ENCODE measurements at places on chromosomes 3 and 15. TPM values are rescaled to one million over a fixed set of nuclear protein-coding genes. Genes with fewer than 3 reads are reported as not detected.

Gene RETNLB
- total RNA-seq = not detected

Gene MYO5C
- 8.6 TPM for total RNA-seq

Gene TICRR
- total RNA-seq = under 0.01 TPM

DNA sequence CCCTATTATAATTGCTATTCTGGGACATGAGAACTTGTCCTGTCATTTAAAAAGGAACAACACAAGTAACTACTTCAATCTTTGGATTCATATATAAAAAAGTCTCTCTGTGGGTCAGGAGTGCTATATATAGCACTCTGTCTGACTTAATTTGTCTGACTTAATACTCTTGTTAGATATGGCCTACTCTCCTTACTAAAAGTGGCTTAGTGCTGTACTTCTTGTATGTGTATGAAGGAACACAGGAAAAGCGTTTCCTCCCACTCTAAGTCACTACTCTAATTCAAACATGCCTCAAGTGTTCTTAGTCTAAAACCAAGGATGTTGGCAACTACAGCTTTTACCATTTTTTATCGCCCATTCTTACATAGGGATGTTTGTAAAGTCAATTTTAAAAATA lies 255.2 kb upstream of the ROBO1 start:
- H3K4me3 ChIP-seq = no peak overlapping the region
- no peak for DNase-seq
- no peaks in the 10 kb centered on the region for H3K27me3 ChIP-seq
- no peaks in the 10 kb centered on the region for H3K36me3 ChIP-seq
- no peaks in the 10 kb centered on the region for H3K4me1 ChIP-seq

DNA sequence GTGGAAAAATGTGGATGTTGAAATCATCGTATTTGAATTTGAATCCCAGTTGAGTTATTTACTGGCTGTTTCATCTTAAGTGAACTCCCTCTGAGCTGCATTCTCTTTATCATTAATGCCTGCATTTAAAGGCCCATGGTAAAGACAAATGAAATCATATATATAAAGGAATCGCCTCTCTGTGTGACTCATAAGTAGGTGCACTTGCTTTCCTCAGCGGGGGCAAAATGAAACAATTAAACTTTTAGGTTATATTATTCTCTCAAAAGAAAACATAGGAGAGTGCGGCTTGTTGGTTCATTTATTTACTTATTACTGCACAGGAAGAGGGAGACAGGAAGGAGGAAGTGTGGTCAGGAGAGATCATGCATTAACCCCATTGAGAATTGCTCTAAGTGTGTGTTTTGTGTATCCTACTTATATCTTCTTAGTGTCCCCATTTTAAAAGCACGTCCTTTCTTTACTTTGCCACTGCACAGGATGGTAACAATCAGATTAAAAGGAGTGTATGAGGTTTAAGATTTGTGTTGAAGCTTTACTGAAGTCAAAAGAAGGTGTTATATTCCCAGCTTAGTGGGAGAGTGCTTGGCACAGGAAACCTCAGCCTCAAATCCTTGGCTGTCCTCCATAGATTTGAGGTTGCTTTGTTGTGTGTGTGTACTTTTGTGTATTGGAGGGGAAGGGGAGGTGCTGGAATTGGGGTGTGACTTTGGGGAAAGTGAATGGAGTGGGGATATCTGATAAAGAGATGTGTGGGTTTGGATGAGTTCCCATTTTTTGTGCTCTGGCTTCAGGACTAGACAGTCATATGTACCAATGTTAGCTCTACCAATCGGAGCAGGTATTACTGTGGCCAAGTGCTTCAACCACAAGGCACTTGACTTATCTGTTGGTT lies 595.8 kb upstream of the NR2F2 start:
- DNase-seq = no peak
- no peaks in the 10 kb centered on the region for H3K36me3 ChIP-seq
- no peak overlapping the region for H3K27ac ChIP-seq
- no peaks in the 10 kb centered on the region for H3K27me3 ChIP-seq
- no peaks in the 10 kb centered on the region for H3K4me1 ChIP-seq
- H3K4me3 ChIP-seq = no peak overlapping the region

Gene CCDC13
- 0.42 TPM for total RNA-seq

- H3K27ac ChIP-seq = no peak overlapping the region
- no peak overlapping the region for H3K4me3 ChIP-seq
- peaks cover 2% of the 10 kb centered on the region for H3K4me1 ChIP-seq
- no peaks in the 10 kb centered on the region for H3K36me3 ChIP-seq
These were observed 80.4 kb upstream of the GCNT3 start for GRCh38 chr15:59531066-59531675.

GRCh38 chr15:26013981-26014380 lies 150.9 kb upstream of the ATP10A start:
- H3K4me3 ChIP-seq = no peak overlapping the region
- no peaks in the 10 kb centered on the region for H3K4me1 ChIP-seq
- no peak overlapping the region for H3K27ac ChIP-seq

DNA sequence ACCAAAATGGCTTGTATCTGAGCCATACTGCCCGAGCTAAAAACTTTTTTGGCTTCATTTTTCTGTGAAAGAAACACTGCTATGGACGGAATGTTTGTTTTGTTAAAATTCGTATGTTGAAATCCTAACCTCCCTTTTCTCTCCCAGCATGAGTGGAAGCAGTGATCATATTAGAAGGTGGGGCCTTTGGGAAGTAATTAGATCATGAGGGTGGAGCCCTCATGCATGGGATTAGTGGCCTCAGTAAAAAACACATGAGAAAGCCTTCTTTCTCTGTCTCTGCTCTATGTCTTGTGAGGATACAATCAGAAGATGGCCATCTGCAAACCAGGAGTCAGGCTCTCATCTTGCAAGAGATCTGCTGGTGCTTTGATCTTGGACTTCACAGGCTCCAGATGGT lies 7.4 kb upstream of the FNDC3B start:
- no peaks in the 10 kb centered on the region for H3K36me3 ChIP-seq
- H3K4me3 ChIP-seq = no peak overlapping the region
- DNase-seq = no peak
- no peaks in the 10 kb centered on the region for H3K27me3 ChIP-seq
- H3K27ac ChIP-seq = no peak overlapping the region

Gene SEMA6D
- total RNA-seq = 4.5 TPM

DNA sequence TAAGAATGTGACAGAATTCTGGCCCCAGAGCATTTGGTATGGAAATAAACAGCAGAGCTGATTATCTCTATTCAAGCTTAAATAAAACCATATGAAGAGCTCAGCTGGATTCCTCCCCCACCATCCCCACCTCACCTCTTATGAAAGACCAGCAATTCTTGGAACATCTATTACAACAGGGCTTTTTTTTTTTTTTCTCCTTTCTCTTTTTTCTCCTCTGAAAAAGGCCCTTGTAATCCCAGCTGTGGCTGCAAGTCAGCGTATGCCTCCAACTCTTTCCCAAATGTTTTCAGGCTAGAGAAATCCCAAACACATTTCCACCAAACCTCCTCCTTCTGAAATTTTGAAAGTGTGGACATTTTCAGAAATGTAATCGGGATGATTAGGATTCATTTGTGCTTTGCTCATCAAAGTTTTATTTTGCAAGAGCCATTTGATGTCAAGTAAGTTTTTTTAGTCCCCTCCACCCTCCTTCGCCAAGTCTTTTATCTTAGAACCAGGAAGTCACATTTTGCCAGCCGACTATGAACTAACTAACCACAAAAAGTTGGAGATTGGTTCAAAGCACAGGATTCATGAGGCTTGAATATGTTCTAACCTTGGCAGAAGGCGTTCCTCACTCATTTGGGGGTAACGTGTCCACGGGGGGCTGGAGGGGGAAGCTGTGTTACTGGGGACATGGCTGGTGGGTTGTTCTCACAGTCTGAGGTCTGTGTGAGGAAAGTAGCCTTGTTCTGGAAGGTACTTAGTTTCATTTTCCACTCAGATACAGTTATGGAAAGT lies 142.0 kb upstream of the PDZRN3 start:
- no peaks in the 10 kb centered on the region for H3K4me1 ChIP-seq
- no peaks in the 10 kb centered on the region for H3K27me3 ChIP-seq
- DNase-seq = no peak
- no peak overlapping the region for H3K27ac ChIP-seq

All from liver (tissue), 10 donors.